CD4-positive, alpha-beta T cell treated with Interleukin-1 beta for 1 hour (primary cell): ENCODE measurements at places on chromosomes 2 and 18.

DNA sequence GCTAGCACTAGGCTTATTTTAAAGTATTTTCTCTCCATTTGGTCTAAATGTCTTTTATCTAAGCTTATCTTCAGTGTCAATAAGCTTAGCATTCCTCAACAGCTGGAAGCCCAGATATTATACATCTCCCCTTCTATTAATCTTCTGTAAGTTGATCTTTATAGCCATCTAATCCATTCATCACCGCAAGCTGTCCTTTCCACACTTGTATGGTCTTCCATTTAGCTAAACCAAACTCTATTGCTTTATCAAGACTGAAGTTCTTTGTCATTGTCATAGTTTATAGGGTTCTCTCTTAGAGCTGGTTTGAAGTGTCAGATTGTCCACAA lies 101.3 kb upstream of the GPR45 start:
- no peak for DNase-seq

GRCh38 chr2:112194028-112194427 lies 55.8 kb downstream of the FBLN7 start:
- no peak for DNase-seq

- no peak for DNase-seq
Observed at GRCh38 chr2:128733450-128733849, 414.8 kb upstream of the HS6ST1 start.

DNA sequence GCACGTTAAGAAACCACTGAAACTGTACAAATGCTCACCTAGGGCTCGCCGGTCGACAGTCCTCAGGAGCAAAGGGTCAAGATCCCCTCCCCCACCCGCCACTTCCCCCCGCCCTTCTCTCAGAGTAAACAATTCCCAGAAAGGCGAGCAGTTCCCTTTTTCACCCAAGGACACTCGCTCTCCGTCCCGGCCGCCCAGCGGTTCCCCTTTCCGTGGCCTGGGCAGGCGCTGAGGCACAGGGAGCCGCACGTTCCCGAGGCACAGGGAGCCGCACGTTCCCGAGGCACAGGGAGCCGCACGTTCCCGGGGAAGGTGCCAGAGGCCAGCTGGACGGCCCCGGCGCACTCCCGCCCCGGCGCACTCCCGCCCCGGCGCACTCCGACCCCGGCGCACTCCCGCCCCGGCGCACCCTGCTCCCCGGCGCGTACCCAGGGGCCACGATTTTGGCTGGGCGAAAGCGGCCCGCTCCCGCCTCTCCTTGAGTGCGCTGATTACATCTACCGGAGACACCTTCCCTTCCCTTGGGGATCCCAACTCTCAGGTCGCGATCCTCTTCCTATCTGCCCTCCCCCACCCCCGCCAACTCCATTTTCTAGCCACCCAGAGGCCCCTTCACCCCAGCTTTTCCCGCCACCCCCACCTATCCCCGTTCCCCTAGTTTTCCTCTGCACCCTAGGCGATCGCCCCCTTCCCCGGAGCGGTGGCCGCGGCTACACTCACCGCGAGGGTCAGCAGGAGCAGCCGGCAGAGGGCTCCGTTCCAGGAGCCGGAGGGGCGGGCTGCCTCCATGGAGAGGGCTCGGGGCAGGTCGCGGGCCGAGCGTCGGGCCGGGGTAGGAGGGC lies 817 bp downstream of the DSC2 start:
- DNase-seq = peak; percentile 35

GRCh38 chr2:200147371-200147770 lies 159.1 kb upstream of the SPATS2L start:
- DNase-seq = no peak

DNA sequence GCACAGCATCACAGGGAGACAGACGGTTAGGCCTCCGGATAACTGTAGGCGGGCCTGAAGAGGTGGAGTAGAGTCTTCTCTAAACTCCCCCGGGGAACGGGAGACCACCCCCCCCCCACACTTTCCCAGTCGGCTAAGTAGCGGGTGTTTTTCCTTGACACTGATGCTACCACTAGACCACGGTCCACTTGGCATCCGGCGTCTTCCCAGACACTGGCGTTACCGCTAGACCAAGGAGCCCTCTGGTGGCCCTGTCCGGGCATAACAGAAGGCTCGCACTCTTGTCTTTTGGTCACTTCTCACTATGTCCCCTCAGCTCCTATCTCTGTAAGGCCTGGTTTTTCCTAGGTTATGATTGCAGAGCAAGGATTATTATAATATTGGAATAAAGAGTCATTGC lies 25.7 kb upstream of the NCL start:
- peak; percentile 33 for DNase-seq

DNA sequence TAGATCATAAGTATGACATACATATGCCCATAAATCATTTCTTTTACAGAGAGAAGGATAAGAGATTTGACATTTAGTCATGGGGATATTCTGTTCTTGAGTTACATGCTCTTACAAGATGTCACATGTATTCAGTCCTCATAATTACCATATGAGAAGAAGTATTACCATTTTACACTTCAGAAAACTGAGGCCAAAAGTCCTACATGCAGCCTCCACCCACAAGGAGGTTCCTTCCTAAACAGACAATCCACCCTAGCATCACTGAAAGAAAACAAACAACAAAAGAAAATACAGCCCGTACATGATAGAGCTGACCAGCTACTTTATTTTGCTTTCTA lies 335.1 kb downstream of the SETBP1 start:
- no peak for DNase-seq

GRCh38 chr2:42099438-42100173 lies 51.8 kb downstream of the PKDCC start:
- no peak for DNase-seq

- no peak for DNase-seq
Observed at GRCh38 chr2:10525573-10526265, 77.6 kb upstream of the ODC1 start.

GRCh38 chr2:232137356-232138147 lies 176.0 kb downstream of the DIS3L2 start:
- no peak for DNase-seq

DNA sequence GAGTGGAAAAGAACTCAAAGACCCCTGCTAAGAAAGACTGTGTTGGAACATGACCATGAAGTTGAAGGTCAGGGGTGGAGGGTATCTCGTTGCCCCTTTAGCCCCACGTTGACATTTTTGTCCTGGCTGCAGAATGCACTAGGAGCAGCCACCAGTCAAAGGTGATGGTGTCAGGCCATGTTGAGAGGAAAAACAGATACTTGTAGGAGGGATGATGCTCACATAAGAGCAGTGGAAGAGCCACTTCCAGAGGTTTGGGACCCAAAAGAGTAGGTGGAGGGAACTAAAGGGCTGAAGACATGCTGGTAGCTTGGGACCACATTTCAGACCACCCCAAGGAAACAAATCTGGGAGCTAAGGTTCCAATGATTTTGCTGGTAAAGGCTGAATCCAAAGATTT lies 159.0 kb downstream of the MYO3B start:
- no peak for DNase-seq

- DNase-seq = no peak
Observed at GRCh38 chr2:20179755-20180594, 45.0 kb downstream of the SDC1 start.

DNA sequence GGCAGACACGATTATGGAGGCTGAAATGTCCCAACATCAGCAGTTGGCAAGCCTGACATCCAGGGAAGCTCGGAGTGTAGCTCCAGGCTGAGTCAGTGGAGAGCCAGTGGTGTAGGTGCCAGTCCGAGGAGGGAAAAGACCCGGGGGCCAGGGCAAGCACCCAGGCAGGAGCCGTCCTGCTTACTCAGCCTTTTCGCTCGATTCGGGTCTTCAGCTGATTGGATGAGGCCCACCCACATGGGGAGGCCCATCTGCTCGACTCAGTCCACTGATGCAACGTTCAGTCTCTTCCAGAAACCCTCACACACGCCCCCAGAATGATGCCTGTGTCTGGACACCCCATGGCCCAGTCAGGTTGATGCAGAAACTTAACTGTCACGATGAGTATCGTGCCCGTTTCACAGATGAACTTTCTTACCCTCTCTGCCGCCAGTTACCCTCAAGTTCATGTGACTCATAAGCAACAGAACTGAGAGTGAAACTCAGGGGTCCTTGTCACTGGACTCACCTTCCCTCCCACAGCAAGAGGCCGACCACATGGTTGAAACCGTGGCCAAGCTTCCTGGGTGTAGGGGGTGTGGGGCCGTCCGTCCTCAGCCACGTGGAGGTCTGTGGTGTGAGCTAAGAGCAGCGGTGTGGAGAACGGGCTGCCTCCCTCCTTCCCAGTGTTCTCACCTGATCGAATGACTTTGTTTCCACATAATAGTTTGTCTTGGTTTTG lies 197.4 kb upstream of the HDAC4 start:
- DNase-seq = no peak

DNA sequence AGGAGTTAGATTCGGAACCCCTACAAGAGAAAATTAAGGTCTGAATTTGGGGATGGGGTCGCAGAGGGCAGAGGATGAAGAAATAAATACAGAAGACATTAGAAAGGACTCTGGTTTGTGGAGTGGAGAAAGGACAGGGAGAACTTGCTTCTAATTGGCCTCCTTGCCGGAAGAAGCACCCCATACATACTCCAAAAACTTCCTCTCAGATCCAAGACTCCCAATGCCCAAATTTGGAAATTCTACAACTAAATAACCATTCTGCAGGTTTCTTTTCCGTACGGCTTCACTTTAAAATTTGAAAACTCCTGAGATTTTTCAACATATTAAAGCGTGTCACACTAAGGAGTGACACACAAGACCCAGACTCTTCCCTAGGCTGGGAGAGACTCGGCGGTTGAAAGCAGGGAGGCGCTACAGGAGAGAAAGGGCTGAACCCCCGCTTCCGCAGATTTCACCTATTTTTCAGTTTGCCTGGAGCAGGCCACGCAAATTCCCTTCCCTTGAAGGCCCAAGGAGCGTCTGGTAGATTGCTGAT lies 478 bp downstream of the CLHC1 start:
- DNase-seq = no peak

DNA sequence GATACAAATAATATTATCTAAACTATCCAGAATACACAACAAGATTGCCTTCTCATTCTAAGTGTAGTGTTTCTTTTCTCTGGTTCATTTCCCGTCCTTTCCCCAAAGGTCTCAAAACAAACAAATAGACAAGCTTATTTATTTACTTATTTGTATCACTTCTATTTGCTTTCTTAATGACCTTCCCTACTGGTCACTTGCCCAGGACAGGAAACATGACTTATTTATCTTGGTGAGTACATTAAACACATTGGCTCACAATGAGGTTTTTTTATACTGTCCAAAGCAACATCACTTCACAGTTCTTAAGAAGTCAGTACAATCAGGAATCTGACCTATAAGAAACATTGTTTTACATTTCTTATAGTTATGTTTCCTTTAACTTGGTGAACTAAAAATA lies 123.3 kb upstream of the KYNU start:
- no peak for DNase-seq

- no peak for DNase-seq
Observed at GRCh38 chr2:113124984-113125855, 2.2 kb upstream of the IL1RN start.

DNA sequence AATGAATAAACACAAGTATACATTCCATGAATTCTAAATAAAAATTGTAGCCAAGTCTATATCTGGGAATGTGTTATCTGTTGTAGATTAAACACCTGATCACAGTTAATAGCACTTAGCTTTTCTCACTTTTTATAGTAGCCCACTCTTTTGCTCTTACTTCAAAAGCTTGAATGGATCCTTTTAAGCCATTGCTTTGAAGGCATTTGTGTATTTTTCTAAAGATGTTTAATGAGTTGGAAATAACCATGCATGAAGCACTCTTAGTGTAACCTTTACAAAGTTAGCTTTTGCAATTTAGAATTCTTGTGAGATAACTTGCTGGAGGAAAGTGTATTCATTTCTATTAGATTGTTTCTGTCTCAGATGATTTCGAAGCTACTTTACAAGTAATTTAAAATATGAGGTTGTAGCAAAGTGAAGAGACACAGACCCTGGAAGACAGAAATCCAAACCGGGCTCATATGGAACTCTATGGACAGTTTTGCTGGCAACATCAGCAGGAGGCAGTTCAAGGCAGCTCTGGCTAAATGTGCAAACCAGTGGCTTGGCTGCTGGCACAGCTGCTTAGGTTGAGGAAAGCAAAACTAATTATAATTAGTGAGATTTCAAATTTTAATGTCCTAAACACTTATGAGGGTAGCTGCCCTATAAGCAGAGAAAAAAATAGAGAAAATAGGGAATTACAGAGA lies 469.8 kb upstream of the ZEB2 start:
- no peak for DNase-seq

- DNase-seq = no peak
Observed at GRCh38 chr2:64005707-64006356, 13.4 kb downstream of the VPS54 start.

DNA sequence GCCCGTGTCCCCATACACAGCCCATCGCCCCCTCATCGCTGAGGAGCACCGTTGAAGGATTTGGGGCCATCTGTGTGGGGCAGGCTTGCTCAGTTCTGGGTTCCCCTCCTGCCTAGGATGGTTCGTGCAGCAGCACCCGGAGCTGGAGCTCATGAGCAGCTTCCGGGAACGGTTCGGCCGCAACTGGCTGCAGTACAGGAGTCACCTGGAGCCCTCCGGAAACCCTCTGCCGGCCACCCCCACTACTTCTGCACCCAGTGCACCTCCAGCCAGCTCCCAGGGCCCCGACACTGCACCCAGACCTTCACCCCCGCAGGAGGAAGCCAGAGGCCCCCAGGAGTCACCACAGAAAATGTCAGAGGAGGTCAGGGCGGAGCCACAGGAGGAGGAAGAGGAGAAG lies 10.3 kb downstream of the STK11IP start:
- DNase-seq = no peak

GRCh38 chr18:8668381-8668780 lies 37.0 kb upstream of the MTCL1 start:
- no peak for DNase-seq
